ENCODE measurements at places on chromosomes 12 and 14. TPM values are rescaled to one million over a fixed set of nuclear protein-coding genes. Genes with fewer than 3 reads are reported as not detected.
A peak's percentile ranks its signal among the peaks of the same experiment; 100 is the strongest.

- no peaks in the 10 kb centered on the region for H3K4me1 ChIP-seq
- H3K27ac ChIP-seq = no peak overlapping the region
- H3K4me3 ChIP-seq = no peak overlapping the region
- no peak for DNase-seq
These were observed 15.6 kb upstream of the MCRS1 start for GRCh38 chr12:49583366-49584094.

DNA sequence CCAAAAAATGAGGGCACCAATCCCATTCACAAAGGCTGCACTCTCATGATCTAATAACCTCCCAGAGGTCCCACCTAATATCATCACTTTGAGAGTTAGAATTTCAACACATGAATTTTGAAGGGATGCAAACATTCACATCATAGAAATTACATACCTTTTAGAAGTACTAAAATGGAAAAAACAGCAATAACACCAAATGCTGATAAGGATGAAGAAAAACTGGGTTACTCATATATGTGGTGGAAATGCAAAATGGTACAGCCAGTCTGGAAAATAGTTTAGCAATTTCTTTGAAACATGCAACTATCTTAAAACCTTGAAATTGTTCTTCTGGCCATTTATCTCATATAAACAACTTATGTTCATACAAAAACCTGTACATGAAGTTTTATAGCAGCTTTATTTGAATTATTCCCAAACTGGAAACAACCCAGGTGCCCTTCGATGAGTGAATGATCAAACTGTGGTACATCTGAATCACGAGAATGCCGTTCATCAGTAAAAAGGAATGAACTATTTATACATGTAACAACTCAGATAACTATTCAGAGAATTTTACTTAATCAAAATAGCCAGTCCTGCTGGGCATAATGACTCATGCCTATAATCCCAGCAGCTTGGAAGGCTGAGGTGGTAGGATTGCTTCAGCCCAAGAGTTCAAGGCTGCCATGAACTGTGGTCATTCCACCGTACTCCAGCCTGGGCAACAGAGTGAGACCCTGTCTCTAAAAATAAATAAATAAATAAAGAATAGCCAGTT lies 109.4 kb upstream of the SSTR1 start:
- H3K27ac ChIP-seq = no peak overlapping the region
- H3K27me3 ChIP-seq = no peaks in the 10 kb centered on the region
- DNase-seq = peak; percentile 64
- no peaks in the 10 kb centered on the region for H3K36me3 ChIP-seq

DNA sequence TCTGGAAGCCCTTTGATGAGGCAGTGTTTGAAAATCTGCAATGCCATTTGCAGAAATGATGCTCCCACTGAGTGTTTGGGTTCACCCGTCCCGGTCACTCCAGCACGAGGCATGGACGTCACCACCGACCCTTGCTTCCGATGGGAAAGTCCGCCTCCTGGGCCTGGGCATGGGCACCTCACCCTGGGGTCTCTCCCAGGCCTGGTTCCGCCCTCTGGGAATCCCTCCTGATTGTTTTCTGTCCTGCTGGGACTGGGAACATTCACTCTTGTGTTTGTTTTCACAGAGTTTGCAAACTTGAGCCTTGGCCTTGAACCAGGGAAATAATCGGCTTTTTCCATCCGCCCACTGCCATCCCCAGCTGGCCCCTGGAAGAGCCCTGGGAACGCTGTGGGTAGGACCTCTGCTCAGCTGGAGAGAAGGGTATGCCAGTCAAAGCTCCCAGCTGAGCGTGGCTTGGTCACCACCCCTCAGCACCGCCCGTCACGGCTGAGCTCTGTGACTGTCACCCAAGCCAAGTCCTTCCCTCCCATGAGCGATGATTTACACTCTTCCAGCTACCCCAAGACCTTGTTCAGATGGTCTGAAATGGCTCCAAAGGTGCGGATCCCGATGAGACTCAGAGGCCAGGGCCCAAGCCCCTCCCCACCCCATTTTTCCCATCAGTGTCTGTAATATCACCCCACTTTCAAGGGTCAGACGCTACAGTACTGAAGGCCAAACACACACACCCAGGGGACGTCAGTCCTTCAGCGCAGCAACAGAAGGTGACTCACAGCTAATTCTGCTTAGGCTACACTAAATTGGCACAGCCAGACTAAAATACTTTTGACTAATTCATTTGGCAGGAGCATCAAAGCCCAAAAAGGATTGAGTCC lies 34.1 kb upstream of the FZD10 start:
- H3K36me3 ChIP-seq = no peaks in the 10 kb centered on the region
- H3K4me1 ChIP-seq = no peaks in the 10 kb centered on the region
- H3K4me3 ChIP-seq = no peak overlapping the region
- H3K27me3 ChIP-seq = peaks cover 13% of the 10 kb centered on the region
- no peak for DNase-seq

GRCh38 chr12:122230798-122231197 lies 4.9 kb upstream of the DIABLO start:
- peaks cover 5% of the 10 kb centered on the region for H3K4me1 ChIP-seq
- H3K36me3 ChIP-seq = peaks cover 11% of the 10 kb centered on the region
- H3K27ac ChIP-seq = no peak overlapping the region
- H3K4me3 ChIP-seq = no peak overlapping the region
- no peak for DNase-seq

GRCh38 chr12:2580821-2581220 lies 213.9 kb upstream of the FKBP4 start:
- no peaks in the 10 kb centered on the region for H3K36me3 ChIP-seq
- no peaks in the 10 kb centered on the region for H3K4me1 ChIP-seq
- H3K27ac ChIP-seq = no peak overlapping the region
- no peak overlapping the region for H3K4me3 ChIP-seq
- no peak for DNase-seq

DNA sequence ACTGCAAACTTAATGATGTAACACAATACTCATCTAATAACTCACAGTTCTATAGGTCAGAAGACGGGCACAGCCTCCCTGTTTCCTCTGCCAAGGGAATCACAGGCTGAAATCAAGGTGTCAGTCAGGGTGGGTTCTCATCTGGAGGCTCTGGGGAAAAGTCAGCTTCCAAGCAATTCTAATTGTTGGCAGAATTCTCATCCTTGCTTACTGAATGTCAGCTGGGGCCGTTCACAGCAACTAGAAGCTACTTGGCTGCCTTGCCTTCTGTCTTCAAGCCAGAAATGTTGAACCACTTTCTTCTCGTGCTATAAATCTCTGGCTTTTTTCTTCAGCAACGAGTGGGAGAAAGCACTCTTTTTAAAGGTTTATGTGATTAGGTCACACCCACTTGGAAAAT lies 80.1 kb upstream of the PDZRN4 start:
- H3K4me1 ChIP-seq = no peaks in the 10 kb centered on the region
- H3K27ac ChIP-seq = no peak overlapping the region
- H3K4me3 ChIP-seq = no peak overlapping the region

DNA sequence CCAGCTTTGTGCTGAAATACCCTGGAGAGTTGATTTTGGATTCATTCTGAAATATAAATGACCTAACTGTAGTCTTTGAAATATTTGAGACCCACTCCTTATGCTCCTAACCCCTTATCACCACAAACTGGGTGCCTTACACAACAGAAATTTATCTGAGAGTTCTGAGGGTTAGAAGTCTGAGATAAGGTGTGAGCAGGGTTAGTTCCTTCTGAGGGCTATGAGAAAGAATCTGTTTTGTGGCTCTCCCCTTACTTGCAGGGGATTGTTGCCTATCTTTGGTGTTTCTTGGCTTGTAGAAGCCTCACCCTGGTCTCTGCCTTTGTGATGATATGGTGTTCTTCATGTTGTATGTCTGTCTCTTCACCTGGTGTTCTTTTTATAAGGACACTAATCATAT lies 91.7 kb downstream of the DERA start:
- no peaks in the 10 kb centered on the region for H3K36me3 ChIP-seq
- no peak overlapping the region for H3K4me3 ChIP-seq
- H3K27ac ChIP-seq = no peak overlapping the region
- no peak for DNase-seq
- no peaks in the 10 kb centered on the region for H3K27me3 ChIP-seq

GRCh38 chr12:125340791-125341190 lies 275.6 kb downstream of the AACS start:
- no peaks in the 10 kb centered on the region for H3K4me1 ChIP-seq
- DNase-seq = peak; percentile 46
- H3K27ac ChIP-seq = no peak overlapping the region
- peaks cover 62% of the 10 kb centered on the region for H3K27me3 ChIP-seq
- H3K4me3 ChIP-seq = no peak overlapping the region

DNA sequence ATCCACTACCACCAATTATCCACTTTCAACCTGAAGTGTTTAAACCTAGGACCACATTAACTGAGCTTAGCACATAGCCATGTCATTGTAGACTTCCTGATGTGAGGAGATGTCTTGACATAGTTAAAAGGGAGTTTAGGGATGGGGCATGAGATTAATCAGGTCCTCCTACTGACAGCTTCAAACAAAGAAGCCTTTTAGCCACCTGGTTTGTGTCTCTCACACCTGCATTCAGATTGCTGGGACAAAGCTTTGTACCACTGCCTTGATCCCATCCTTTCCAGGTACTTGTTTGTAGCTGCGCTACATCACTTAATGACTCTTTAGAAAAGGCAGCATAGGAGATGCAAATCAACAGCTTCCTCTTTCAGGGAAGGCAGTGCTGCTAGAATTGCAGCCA lies 340.7 kb upstream of the DDHD1 start:
- no peak overlapping the region for H3K27ac ChIP-seq
- no peak overlapping the region for H3K4me3 ChIP-seq
- no peak for DNase-seq

MYH6 gene
- not detected for total RNA-seq

GOLGA3 gene
- 130 TPM for total RNA-seq

DIO2 gene
- total RNA-seq = 2.0 TPM

POTEM gene
- total RNA-seq = not detected

All from PC-3 (cell line).